ENCODE measurements at places on chromosomes 6 and 20.

GRCh38 chr6:11978169-11978987 lies 33.7 kb upstream of the HIVEP1 start:
- no peak for DNase-seq

DNA sequence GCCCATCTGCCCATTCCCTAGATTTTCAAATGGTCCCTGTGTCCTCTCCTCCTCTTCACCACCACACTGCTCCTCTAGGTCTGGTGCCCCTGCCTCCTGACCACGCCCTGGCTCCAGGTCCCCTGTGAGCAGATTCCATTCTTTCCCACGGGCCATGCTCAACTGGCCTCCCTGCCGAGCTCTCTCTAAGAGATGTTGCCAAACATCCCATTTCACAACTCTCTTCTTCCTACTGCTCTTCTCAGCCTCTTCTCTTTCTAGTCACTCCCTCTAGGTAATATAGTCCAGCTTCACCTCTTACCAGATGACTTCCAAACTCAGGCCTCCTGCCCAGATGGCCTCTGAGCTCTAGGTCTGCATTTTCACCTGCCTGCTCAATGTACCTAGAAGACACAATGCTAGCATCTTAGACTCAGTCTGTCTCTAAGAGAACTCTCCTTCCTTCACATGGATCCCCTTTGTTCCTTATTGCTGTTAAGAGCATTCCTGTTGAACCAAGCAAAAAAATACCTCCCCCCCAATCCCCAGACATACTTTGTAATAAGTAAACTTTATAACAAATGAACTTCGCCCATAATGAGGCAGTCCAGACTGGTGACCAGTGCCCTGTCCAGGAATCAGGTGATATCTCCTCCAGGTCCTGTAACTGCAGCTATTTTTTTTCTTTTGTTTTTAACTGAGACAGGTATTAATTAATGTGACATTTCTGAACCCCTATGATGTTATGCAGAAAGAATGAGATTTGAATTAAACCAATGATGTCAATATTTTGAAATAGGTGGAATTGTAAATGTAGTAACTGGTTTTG lies 79.0 kb downstream of the LYRM4 start:
- no peak for DNase-seq

- no peak for DNase-seq
These were observed 2.1 kb downstream of the COL12A1 start for GRCh38 chr6:75203721-75204120.

DNA sequence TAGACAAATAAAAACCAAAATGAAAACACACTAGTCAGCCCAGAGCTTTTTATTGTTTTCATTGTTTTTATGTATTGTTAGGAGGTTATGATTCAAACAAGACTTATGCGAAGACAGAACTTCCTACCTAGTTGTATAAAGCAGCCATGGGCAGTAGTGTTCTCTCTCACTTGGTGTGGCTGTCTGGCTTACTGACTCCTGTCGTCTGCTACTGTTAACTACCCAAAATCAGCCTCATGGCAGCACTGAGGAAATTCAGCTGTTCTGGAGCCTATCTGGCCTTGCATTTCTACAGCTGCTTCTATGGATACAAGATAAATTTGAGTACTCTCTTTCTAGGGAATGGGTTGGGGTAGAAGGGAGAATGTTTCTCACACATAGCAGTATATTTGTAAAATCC lies 20.4 kb downstream of the VTA1 start:
- DNase-seq: no peak

DNA sequence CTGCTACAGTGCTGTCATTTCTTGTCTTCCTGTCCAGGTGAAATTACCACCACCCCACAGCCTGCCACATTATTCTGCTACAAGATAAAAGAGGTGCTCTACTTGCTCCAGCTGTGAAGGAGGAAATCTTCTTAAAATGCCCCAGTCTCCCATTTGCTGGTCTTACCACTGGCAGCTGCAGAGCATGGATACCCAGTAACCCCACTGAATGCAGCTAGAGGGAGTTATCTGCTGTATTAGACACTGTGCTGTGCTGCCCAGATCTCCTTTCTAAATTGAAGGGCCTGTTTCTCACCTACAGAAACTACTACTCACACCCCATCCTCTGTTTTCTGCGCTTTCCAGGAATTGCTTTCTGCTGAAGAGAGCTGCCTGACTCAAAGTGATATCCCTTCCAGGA lies 517.8 kb downstream of the PKHD1 start:
- no peak for DNase-seq

- DNase-seq: no peak
These were observed 32.7 kb upstream of the PROKR2 start for GRCh38 chr20:5349448-5349847.

GRCh38 chr6:157800420-157801237 lies 22.4 kb upstream of the SNX9 start:
- DNase-seq: no peak

DNA sequence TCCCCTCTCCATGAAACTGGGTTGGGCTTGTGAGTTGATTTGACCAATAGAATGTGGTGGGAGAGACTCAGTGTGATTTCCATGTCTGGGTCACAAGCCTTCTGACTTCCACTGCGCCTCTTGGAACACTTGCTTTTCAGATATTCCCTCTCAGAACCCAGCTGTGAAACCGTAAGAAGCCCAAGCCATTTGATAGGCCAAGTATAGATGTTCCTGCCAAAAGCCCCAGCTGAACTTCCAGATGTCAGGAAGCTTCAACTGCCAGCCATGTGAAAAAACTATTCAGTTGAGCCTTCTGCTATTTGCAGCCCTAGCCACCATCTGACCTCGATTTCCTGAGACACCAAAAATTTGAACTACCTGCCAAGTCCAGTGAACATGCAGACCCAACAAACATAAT lies 387.8 kb upstream of the GJE1 start:
- no peak for DNase-seq
